ENCODE measurements at places on chromosomes 1 and 21.
A peak's percentile ranks its signal among the peaks of the same experiment; 100 is the strongest.

GRCh38 chr1:63971557-63971956 is 197.7 kb downstream of the ROR1 start:
- DNase-seq: no peak

DNA sequence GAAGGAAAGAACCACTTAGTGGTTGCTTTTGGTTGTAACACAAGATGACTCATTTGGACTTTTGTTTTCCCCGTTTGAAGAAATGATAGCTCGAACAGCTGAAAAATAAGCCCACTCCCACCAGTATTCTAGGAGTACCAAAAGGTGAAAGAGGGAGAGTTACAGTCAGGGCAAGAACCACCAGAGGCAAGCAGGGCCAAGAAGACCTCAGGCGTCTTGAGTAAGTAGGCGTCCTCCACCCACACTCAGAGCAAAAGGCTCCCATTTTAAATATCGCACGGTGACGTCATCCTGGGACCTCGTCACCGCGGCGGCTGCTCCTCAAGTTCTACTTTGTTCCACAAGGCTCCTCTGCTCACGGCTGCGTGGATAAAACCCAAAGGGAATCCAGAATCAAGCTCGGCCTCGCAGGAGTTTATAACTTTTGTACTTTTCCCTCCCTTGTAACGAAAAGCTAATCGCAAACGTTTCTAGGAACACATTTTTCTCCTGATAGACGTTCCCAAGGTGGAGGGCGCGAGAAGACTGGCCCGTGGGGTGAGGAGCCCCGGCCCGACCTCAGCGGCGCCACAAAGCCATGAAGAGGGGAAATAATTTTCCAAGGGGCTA is 1.2 kb downstream of the BTG3 start:
- peak; percentile 92 for DNase-seq

DNA sequence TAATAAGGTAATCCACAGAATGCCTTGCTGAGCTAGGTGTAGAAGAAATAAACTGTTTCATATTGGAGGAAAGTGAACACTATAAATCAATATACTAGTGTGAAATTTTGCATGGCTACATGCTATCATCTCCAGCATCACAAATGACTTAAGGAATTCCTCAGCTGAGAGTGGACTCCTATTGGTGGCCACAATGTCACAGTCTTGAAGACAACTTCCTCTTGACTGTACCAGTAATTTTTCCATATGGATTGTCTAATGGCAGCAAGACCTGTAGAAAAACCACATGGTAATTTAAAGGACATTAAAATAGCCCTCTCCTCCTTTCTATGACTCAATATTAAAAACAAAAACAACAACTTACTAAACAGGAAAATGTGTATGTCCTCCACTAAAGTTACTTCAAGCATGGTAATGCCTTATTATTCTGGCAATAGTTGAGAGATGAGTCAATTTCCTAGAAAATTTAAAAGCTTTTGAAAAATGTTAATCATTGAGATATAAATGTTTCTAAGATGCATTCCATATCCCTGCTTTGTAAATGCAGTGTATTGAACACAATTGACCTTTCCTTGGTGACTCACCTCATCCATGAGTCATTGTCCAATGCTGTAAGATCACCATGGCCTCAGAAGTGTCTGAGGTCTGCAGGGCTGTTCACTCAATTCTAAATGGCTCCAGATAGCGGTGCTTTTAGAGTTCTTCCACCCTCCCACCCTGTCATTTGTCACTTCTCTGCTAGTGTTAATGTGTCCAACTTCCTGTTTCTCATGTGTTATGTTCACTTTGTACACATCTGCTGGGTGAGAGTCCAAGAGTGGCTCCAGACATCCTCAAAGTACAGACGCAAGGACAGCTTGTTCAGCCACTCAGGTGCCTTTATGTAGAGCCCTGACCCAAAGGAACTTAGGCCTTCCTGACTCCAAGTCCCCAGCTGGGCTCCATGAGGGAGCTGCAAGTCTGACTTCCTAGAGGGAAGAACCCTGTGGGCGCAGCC is 32.8 kb upstream of the DNASE2B start:
- DNase-seq: no peak

- no peak for DNase-seq
Observed at GRCh38 chr1:219179293-219179692, 5.6 kb downstream of the LYPLAL1 start.

DNA sequence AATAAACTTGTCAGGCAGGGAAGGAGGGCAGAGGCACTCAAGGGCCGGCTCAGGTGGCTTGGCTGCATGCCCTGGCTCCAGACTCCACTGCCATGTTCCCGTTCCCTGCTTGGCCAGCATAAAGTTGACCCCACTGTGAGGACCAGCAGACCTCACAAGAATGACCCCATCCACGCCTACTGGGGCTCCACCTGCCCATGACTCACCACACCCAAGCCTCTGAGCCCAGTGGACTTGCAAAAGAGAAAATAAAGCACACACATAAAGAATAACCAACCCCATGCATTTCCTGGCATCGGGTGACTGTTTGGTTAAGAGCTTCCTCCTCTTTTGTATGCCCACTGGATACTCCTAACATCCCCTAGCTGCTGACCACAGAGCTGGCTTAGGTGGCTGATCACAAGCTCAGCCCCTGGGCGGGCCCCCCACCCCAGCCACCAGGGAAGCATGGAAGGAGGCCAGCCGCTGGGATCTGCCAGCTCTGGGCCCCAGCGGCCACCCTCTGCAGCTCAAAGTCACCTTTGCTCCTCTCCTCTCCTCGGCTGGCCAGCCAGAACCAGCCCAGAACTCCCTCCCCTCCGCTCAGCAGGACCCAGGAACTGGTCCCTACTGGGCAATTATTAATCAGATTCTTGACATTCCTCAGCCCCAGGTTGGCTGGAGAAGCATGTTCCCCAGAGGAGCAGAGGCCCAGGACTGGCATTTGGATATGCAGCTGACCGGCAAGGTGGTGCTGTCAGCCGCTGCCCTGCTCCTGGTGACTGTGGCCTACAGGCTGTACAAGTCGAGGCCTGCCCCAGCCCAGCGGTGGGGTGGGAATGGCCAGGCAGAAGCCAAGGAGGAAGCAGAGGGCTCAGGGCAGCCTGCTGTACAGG is at the start of gene KLHDC7A:
KLHDC7A (plus strand) TSS at position 616 of the 875 bp plus-strand sequence; CDS start at position 668, 52 bp downstream.
- no peak for DNase-seq

DNA sequence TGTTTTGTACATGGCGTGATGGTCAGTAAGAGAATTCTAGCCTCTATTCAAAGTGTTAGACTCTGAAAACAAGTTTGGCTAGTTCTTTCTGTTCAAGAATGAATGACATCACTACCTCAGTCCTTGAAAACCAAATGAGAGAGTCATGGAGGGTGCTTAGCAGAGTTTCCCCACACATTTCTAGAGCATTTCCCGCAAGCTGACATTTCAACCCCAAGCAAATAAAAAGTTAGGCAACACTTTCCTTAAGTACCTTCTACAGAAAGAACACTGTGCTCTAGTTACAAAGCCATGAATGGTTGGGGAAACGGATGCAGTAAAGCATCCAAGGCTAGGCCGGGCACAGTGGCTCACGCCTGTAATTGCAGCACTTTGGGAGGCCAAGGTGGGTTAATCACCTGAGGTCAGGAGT is 47.9 kb upstream of the SLC44A3 start:
- DNase-seq: no peak

DNA sequence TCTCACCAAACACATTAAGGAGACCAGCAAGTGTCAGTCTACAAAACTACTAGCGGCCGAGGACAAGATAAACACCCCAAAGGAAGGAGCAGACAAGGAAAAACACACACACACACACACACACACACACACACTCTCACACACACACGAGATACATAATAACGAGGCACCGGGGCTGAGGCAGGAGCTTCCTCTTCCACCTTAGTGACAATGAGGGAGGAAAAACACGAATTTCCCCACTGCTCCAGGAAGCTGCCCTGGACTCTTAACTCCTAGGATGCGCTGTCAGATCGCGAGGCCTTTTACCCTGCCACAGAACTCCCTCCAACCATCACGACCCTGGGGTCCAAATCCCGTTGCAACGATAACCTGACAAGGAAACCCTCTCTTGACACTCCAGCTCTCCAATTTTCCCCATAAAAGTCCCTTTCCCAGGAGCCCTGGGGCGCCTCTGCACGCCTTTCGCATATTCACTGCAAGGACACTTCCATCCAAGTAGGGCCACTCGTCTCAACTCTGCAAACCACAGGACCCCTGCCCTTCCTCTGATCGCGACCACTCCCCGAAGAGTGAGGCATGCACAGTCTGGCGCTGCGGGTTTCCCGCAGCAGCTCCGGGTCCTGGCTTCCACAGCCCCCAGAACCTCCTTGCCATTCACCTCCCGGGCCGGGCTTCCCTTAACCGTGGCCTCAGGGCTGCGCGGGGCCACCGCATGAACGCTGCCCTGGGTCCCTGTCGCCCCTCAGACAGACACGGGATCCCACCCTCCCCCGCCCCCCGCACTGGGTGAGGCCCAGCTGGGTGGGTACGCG is 581 bp downstream of the ETV3 start:
- DNase-seq: no peak

GRCh38 chr21:29487154-29487553 is 188.4 kb downstream of the BACH1 start:
- no peak for DNase-seq

DNA sequence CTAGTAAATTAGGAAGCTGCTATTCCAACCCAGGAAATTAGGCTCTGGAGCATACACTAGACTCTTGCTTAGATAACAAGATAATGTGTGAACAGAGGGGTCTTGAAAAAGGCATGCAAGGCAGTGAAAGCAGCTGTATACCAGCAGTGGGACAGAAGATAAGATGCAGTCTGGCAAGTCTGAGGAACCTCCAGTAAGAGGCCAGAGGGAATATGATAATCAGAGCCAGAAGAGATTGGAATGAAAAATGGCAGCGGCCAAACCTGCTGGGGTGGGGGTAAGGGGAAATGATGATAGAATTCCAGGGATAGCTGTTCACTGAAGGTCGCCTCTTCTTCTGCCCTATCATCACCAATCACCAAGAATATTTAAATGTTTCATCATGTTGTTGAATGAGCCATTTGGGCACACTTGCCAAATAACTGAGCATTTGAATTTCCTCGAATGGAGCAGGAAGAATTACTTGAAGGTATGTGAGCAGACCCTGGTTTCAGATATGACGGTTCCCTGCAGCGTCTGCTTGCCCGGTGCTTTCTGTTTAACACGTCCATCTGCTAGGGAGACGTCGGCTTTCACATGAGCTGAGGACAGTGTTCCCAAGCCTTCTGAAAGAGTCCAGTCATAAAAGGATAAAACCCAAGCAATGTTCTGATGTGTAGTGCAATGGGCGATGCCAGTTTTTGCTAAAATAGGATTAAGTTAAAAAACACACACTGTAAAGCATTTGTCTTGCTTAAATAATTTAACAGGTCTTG is 173.3 kb downstream of the RWDD3 start:
- DNase-seq: no peak

- DNase-seq: no peak
Observed at GRCh38 chr1:175471039-175471800, 272.2 kb downstream of the TNR start.

GRCh38 chr1:87318806-87319205 is 9.9 kb upstream of the LMO4 start:
- DNase-seq: no peak

DNA sequence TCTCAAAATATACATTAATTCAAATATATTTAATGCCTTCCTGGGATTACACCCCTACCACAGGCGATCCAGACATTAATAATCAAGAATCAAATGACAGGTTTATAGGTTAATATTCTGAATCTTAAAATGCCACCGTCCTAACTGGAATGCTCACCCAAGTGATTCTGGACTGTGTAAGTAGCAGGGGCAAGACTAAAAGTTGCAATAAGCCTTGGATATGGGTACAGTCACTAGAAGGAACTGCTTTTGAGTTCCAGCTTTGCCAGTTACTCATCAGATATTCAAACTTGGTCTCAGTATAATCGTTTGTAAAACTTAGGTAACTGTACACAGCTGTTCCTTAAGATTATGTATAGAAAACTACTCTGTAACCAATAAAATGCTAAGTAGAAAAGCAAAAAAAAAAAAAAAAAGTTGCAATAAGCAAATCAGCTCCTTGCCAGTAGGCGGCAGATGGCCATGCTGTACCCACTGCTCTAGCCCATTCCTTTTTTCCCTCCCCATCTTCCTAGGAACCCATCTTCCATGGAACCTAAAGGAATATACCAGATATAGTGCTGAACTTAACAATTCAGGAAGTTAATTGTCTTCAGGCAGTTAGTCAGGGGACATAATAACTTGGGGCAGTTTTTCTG is 10.5 kb downstream of the RO60 start:
- no peak for DNase-seq

DNA sequence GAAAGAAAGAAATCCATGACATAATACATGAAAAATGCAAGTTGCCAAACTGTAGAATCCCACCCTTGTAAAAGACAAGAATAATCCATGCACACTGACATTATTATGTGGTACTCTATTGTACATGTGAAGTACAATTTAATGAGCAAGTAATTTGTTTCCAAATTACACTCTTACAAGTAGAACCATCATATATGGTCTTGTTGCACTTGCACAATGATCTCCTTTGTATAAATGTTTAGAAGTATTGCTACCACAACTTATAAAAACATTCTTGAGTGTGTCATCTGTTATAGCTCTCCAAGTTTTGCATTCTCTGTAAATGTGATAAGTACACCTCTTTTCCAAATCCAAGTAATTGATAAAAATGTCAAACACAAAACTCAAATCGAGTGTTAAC is 29.1 kb upstream of the ZNF281 start:
- DNase-seq: no peak

DNA sequence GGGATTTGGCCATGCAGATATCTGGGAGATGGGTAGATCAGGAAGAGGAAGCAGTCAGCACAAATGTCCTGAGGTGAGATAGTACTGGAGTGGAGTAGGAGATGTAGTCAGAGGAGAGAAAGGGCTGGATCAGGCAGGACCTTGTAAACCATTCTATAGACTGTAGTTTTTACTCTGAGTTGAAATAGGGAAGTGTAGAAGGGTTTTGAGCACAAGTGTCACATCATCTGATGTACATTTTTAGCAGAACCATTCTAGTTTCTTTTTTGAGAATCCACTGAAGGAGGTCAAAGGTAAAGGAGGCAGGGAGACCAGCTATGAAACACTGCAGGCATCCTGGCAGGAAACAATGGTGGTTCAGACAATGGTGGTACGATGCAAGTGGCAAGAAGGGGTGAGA is 194.6 kb upstream of the RRP15 start:
- DNase-seq: no peak

- no peak for DNase-seq
Observed at GRCh38 chr1:219427403-219427802, 185.5 kb downstream of the ZC3H11B start.

GRCh38 chr1:169584483-169585144 is 1.7 kb downstream of the F5 start:
- no peak for DNase-seq

DNA sequence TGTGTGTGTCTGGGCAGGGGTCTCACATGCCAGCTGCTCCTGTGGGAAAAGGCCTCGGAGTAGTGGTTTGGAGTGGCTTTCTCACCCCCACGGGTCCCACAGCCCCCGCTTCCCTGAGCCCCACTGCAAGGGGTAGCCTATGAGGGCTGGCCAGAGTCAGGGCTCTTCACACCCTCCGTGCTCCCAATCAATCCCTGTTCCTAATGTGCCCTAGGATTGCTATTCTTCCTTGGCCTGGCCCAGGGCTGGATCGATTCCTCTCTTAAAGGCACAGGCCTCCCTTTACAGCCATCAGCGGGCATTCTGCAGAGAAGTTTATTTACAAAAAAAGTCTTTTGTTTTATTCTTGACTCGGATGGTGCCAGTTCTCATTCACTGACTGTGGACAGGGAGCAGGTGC is 19.3 kb upstream of the ACTL8 start:
- no peak for DNase-seq

GRCh38 chr1:182394055-182394775 is 2.6 kb upstream of the GLUL start:
- DNase-seq: no peak

- DNase-seq: no peak
Observed at GRCh38 chr1:100219883-100220282, 29.8 kb downstream of the DBT start.
